ENCODE measurements at places on chromosomes 2 and 18.

- peak; percentile 43 for DNase-seq
Observed at GRCh38 chr18:49898421-49898820, 85.1 kb upstream of the ACAA2 start.

DNA sequence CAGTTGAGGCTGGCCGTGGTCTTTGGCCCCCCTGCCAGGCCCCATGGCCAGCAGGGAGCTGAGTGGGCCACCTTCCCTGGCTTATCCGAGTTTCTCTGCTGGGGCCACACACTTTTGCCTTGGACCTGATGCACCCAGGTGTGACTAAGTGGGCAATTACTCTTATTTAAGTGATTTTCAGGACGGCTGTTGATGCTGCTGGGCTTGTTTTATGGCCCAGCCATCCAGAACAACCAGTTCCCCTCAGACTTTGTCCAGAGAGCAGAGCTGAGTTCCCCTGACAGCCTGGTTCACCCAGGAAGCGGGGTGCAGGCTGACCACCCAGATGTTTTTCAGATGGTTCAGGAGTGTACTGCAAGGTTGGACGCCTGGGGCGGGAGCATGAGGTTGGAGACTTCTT, 68.8 kb downstream of the GLI2 start:
- DNase-seq = no peak

DNA sequence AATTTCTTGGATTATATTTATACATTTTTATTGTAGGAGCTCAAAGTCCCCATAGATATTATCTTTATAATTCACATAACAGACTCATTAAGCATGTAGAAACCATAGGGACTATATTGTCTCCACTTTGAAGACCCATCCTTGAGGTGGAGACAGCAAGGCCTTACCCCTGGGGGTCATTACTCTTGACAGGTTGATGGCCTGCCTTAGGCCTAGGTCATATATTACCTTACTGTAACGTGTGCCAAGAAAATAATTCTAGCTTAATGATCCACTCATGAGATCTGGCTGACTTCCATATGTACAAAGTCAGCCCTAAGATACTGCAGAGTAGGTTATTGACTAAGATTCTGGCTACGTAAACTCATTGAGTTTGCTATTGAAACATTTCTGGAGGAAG, 65.4 kb upstream of the GLS start:
- DNase-seq = no peak

GRCh38 chr2:241561832-241562231, 3.3 kb downstream of the BOK start:
- no peak for DNase-seq

DNA sequence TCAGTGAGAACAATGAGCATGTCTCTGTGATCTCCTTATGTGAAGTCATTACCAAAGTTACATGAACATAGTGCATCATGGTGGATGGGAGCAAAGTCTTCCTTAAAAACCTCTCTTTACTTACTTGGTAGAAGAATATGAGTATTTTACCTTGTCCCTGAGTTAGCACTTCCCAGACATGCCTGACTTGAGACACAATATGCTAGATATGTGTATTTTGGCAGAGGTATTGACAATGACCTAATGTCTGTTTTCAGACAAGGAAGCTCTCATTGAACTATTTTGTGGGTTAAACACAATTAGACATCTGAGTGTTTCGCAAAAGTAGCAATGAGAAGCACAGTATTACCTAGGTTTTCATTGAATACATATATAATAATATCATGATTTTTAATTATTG, 99.1 kb upstream of the MC4R start:
- DNase-seq = no peak

DNA sequence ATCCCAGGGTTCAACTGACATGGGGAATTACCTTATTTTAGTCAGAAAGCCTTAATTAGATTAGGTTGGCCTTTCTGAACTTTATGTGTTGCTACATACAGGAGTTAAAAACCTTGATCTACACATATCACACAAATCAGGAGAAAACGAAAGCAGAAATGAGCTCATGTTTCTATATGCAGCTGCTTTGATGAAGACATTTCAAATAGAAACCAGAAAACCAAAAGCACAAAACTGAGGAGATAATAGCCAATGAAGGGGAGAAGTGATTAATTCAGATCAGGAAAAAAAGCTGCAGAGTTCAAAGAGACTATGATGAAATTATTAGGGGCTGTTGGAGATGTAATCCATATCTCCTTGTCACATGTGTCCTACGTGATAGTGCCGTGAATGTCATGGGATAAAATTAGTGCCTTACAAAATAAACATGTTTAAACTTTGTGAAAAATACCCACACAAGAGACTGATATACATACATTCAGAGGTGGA, 255.0 kb downstream of the CAMKMT start:
- DNase-seq = no peak

DNA sequence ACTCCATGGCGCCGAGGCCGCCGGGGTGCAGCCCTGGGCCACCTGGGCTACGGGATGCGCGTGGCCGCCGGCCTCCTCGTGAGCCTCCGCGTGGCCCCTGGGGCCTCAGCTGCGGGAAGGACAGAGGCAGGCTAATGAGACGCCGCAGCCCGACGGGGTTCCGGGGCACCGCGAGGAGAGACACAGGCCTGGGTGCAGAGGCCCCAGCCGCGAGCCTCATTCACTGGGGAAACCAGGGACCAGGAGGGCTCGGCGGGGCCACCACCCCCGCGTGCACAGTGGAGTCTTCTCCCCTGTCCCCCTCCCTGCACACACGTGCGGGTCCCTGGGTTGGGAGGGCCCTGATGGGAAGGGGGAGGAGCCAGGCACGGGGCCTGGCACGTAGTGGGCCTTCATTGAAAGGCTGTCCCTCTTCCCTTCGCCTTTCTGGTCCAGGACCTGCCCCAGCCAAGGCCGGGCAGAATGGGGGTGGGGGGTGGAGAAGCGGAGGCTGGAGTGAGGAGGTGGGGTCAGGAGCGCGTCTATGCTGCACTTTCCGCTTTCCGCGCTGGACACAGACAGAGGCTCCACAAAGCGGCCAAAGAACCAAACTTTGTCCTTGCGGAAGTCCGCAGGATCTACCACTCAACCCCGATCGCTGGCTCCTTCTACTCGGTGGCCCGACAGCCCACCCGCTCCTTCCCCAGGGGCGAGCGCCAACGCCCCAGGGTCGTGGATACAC, 9.1 kb downstream of the ALPP start:
- no peak for DNase-seq

GRCh38 chr18:41923446-41923845, 31.6 kb upstream of the PIK3C3 start:
- DNase-seq = no peak

- DNase-seq = no peak
Observed at GRCh38 chr2:62065243-62065642, 130.7 kb upstream of the B3GNT2 start.

GRCh38 chr2:40654346-40654745, 202.5 kb upstream of the SLC8A1 start:
- no peak for DNase-seq

- no peak for DNase-seq
Observed at GRCh38 chr2:132884705-132885104, 214.7 kb upstream of the LYPD1 start.

DNA sequence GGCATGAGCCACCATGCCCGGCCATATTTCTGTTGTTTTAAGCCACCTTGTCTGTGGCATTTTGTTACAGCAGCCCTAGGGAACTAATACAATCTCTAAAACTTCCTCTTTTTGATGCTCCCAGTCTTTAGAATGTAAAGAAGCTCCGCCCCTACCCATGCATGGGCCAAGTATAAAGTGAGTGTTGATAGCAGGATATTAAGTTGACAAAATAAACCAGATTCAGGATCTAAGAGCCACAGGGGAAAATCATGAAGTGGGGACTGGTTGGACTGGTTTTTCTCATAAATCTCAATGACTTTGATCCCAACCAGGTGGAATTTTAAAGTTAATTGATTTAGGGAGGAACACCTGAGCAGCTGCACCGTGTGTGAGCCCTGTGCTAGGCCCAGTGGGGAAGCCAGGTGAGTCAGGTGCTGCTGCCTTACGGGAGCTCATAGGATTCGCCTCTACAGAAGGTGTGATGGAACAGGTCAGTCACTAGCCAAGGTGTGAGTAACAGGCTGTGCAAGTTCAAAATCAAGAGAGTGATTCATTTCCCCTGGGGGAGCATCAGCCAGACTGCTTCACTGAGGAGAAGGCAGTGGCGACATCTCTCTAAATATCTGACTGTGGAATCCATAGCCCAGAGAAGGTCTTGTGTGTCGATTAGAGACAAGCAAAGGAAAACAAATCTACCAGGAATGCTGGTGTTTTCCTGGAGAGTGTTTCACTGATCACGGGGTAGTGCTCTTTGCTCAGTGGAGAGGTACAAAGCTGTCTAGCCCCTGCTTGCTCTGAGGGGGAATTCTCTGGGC, 63.0 kb upstream of the MSH2 start:
- peak; percentile 58 for DNase-seq

GRCh38 chr2:193350509-193350908, 1155.8 kb upstream of the TMEFF2 start:
- DNase-seq = no peak

- no peak for DNase-seq
Observed at GRCh38 chr2:190811811-190812210, 68.8 kb upstream of the GLS start.

GRCh38 chr2:43525506-43525905, 70.3 kb downstream of the THADA start:
- no peak for DNase-seq

DNA sequence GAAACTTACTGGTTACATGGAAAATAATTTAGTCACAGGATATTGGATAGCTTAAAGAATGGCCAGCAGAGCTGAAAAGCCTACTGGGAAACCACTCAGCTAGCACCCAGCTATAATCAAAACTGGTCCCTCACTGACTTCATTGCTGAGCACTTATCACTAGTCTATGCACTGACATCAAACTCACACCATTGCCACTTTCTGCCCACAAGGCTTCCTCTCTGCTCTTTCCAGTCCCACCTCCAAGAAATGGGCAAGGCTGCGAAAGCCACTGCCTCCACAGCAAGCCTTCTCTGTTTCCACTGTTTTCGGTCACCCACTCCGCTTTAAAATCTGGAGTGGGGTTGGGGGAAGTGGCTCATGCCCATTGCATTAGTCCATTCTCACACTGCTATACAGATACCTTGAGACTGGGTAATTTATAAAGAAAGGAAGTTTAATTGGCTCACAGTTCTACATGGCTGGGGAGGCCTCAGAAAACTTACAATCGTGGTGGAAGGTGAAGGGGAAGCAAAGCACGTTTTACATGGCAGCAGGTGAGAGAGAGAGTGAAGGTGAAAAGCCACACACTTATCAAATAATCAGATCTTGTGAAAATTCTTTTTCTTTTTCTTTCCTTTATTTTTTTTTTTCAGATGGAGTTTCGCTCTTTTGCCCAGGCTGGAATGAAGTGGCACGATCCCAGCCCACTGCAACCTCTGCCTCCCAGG, 77.0 kb upstream of the CERS6 start:
- DNase-seq = no peak

- no peak for DNase-seq
Observed at GRCh38 chr2:109144271-109144670, 15.3 kb downstream of the SH3RF3 start.

DNA sequence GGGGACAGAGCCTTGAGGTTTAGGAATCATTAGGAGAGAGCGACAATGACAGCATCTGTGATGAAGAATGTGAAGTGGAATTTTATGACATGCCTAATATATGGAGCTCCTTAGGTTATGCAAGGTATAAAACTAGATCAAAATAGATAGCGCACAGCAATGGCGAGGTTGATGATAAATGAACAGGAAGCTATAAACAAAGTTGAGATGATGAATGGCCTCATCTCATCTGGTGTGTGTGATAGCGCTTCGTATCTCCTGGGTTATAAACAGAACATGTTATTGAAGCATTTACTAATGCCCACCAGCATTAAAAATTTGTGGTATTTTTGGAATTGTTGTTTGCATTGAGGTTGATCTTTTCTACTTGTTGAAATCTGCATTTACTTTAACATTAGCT, 231.5 kb downstream of the LTBP1 start:
- no peak for DNase-seq

DNA sequence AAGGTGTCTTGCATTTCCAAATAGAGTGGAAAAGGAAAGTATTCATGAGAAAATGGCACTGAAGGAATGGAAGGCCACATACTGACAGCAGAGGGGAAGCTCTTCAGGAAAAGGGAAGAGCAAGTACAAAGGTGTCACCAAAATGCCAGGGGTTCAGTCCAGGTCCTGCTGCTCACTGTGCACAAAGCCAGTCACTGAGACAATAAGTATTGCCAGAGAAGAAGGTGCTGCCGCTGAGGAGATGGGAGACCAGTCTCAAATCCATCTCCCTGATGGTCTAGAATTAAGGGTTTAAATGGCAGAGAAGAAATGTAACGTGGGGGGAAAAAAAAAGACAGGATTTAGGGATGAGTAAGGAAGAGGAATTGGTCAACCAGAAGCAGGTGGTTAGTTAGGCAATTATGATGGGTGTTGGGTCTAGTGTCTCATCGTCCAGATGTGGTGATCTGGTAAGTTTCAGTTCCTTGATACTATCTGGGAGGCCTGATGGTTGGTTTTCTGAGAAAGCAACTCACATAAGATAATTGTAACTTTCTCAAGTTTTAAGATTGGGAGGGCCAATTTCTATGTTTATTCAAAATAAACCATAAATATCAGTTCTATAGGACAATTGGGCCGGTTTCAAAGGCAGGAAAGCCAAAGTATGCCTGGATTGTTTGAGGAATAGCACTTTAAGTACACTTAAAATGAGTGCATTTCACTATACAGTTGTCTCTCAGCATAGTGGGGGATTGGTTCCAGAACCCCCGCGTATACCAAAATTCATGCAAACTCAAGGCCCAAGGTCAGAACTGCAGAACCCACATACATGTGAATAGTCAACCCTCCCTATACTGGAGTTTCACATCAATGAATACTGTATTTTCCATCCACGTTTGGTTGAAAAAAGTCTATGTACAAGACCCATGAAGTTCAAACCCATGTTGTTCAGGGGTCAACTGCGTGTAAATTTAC, 109.1 kb upstream of the DNAJC10 start:
- DNase-seq = no peak

DNA sequence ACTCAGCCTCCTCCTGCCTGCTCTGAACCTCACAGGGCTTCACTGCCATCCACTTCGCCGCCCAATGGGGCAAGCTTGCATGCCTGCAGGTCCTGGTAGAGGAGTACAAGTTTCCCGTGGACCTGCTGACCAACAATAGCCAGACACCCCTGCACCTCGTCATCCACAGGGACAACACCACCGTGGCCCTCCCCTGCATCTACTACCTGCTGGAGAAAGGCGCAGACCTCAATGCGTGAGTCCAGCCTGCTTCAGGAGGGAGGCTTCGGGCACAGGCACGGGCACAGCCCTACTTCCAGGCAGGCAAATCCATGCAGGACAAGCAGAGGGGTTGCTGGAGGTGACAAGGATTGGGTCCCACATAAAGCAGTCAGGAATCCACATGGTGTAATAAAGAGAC, 1.2 kb downstream of the ANKRD53 start:
- no peak for DNase-seq
